ENCODE measurements at places on chromosomes 13 and 19.

DNA sequence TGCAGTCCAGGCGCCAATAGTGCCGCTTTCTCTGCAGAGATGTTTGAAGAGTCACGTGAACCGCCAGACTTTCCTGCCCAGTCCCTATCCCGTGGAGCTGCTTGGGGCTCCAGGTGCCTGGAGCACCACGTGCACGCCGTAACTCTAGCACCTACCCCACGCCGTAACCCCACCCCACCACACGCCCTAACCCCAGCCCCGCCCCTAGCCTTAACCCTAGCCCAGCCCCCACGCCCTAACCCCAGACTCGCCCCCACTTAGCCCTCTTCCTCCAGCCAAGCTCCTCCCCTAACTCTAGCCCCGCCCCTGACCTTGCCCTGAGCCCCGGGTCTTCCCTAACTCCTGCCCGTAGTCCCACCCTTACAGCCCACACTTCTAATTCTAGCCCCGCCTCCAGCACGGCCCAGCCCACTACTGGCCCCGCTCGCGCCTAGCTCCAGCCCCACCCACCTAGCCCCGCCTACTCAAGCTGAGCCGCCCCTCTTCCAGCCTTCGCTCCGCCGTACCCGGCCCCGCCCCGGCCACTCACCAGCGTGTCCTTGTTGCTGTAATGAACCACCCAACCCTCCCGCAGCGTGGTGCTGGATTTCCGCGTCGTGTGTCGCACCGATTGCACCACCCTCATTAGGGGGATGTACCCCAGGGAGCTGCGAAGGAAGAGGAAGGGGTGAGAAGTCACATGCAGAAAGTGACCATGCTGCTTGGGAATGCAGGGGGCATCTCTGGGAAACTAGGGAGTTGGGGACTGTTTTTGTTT lies 19.5 kb downstream of the PRKD2 start:
- H3K4me3 ChIP-seq = peak overlapping the region; percentile 33
- H3K36me3 ChIP-seq = peaks cover 93% of the 10 kb centered on the region
- ATAC-seq = peak; percentile 97
- no peak overlapping the region for H3K27ac ChIP-seq
- no peaks in the 10 kb centered on the region for H3K27me3 ChIP-seq

- no peak overlapping the region for H3K27ac ChIP-seq
- H3K4me1 ChIP-seq = no peaks in the 10 kb centered on the region
- no peak for ATAC-seq
- H3K27me3 ChIP-seq = no peaks in the 10 kb centered on the region
- H3K36me3 ChIP-seq = no peaks in the 10 kb centered on the region
Observed at GRCh38 chr13:53821632-53822031, 793.0 kb downstream of the OLFM4 start.

DNA sequence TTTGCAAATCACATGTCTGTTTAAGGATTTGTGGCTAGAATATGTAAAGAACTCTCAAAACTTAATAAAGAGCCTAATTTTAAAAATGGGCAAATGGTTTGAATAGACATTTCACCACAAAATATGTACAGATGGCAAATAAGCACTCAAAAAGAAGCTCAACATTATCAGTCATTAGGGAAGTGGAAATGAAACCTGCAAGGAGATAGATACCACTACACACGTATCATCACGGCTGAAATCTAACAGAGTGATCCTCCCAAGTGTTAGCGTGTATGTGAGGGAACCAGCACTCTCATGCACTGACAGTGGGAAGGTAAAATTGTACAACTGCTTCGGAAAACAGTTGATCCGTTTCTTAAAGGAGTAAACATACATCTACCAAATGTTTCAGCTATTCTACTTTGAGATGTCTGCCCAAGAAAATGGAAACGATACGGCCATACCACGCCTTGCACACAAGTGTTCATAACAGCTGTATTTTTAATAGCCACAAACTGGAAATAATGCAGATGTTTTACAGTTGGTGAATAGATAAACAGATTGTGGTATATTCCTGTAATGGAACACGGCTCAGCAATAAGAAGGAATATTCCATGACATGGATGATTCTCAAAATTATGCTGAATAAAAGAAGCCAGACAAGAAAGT lies 14.5 kb downstream of the ARHGEF7 start:
- H3K27ac ChIP-seq = no peak overlapping the region
- no peak for ATAC-seq
- peaks cover 4% of the 10 kb centered on the region for H3K27me3 ChIP-seq
- no peaks in the 10 kb centered on the region for H3K36me3 ChIP-seq

DNA sequence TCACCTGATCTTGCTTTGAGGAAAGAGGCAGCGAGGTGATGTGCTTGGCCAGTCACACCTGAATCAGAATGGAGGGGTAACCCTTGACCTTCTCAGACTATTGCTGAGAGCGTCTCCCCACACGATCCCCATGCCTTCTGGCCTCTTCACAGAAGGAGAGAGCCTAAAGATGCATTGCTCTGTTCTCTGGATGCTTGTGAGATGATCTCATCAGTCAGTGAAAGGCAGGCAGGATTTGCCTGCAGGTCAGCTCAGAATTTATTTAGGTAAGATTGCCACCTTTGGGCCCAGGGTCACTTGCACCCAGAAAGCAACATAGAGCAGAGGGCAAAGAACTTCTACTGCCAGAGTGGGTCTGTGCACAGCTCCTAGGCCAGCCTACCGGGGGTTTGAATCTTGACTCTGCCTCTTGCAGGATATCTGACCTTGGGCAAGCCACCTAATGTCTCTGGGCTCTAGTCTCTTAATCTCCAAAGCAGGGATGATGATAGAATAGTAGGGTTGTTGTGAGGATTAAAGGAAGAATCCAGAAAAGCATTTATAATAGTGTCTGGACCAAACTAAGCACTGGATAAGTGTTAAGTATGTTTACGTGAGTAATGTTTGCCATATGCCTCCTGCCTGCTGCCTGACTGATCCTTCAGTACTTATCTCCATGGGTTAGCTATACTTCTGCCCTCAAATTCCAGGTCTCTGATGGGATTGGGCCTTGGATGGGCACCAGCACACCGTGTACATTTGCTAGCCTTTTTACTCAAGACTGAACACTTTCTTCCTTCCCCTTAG lies 8.4 kb upstream of the FLT1 start:
- H3K4me3 ChIP-seq = no peak overlapping the region
- H3K36me3 ChIP-seq = no peaks in the 10 kb centered on the region
- no peaks in the 10 kb centered on the region for H3K4me1 ChIP-seq

DNA sequence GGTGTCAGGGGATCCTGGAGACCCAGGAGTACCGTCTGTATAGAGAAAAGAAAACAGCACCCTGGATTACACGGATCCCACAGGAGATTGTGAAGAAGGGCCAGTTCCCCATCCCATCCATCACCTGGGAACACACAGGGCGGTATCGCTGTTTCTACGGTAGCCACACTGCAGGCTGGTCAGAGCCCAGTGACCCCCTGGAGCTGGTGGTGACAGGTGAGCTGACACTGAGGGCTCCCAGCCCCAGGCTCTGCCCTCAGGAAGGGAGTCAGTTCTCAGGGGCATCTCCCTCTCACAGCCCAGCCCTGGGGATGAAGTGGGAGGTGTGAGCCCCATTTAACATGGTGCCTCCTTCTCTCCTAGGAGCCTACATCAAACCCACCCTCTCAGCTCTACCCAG lies 1.3 kb downstream of the LILRA1 start:
- H3K4me1 ChIP-seq = no peaks in the 10 kb centered on the region
- H3K27ac ChIP-seq = no peak overlapping the region
- H3K4me3 ChIP-seq = no peak overlapping the region
- peaks cover 40% of the 10 kb centered on the region for H3K27me3 ChIP-seq
- no peaks in the 10 kb centered on the region for H3K36me3 ChIP-seq

DNA sequence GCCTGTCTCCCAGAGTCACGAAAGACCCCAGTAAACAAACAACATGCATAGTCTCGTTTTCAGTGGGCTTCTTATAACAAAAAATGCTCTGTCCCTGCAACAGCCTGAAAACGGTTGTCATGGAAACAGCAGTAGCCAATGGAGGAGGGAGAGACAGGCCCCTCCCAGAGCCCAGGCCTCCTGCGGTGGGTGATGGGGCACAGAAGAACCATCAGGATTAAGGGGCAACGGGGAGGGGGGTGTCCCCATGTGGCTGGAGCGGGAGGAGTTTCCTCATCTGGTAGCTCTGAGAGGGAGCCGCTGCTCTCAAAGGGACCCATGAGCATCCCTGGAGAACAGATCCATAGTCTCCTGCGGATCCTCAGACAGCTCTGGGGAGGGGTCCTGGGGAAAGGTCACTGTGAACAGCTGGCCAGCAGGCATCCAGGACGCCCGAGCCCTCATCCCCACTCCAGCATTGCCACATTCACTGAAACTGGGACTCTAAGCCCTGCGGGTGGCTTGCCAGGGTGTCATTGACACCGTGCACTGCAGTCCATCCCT lies 37.5 kb upstream of the PNMA8B start:
- no peak for ATAC-seq
- H3K27me3 ChIP-seq = peaks cover 32% of the 10 kb centered on the region
- no peaks in the 10 kb centered on the region for H3K36me3 ChIP-seq
- H3K4me3 ChIP-seq = no peak overlapping the region
- peaks cover 19% of the 10 kb centered on the region for H3K4me1 ChIP-seq
- no peak overlapping the region for H3K27ac ChIP-seq

GRCh38 chr13:33918199-33918932 lies 100.4 kb downstream of the RFC3 start:
- H3K27ac ChIP-seq = no peak overlapping the region
- H3K36me3 ChIP-seq = no peaks in the 10 kb centered on the region
- H3K27me3 ChIP-seq = no peaks in the 10 kb centered on the region

DNA sequence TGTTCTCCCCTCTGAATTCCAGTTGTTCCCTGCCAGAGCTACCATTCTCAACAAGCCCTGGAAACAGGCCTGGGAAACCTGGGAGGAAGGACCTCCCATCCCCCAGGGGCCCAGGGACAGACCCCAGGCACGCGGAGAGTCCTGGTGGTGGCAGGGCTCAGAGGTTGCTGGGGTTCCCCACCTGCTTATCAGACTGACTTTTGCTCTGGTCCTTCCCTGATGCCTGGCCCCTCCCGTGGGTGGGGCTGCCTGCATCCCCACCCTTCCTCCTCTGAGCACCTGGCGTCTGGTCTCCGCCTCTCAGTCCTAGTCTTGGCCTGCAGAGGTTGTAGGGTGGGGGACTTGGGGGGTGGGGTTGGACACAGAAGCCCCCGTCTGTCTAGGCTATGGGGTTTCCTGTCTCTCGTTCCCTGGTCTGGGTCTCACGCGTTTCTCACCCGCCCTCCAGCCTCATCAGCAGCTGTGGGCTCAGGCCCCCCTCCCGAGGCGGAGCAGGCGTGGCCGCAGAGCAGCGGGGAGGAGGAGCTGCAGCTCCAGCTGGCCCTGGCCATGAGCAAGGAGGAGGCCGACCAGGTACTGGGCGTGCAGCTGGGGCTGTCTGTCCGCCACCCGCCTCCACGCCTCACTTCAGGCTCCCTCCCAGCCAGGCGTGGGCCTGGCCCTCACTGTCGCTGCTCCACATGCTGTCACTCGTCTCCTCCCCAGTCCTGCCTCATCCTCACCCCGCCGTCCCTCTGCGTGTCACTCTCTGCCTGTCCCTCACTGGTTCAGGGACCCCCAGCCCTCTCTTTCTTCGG lies 13.6 kb downstream of the EPN1 start:
- H3K4me3 ChIP-seq = no peak overlapping the region
- H3K4me1 ChIP-seq = peaks cover 31% of the 10 kb centered on the region
- peaks cover 100% of the 10 kb centered on the region for H3K36me3 ChIP-seq
- no peaks in the 10 kb centered on the region for H3K27me3 ChIP-seq

- no peaks in the 10 kb centered on the region for H3K36me3 ChIP-seq
- no peak overlapping the region for H3K27ac ChIP-seq
- H3K4me3 ChIP-seq = no peak overlapping the region
- no peaks in the 10 kb centered on the region for H3K4me1 ChIP-seq
Observed at GRCh38 chr19:53978975-53979801, 12.2 kb upstream of the CACNG6 start.

DNA sequence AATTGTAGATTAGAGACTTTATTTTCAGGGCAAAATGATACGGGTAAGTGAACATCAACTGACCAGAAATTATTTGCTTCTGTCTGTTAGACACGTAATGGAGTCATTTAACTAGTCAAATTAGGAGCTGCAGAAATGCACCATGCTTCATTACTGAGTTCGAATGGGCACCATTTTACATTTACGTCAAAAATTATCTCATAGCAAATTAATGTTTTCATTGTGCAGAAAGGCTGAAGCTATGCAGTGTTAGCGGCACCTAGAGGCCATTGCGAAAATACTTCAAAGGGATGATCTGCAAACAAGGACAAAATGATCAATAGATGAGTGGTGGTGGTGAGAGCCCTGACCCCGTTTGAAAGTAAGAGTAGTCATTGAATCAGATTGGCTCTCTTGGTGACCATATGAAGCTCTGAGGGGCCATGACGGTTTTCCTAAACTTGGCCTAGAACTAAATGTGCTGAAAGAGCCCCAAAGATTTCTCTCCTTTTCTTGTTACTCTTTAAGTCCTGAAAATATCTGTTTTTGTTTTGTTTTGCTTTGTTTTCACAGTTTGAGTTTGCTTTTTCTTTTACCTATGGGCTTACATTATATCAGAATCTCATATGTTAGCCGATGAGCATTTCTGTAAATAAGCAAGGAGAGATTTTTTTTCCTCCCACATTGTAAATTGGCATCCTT lies 277.9 kb downstream of the ZNF536 start:
- no peak for ATAC-seq
- H3K27me3 ChIP-seq = peaks cover 82% of the 10 kb centered on the region
- H3K4me3 ChIP-seq = no peak overlapping the region
- H3K36me3 ChIP-seq = no peaks in the 10 kb centered on the region
- H3K27ac ChIP-seq = no peak overlapping the region

GRCh38 chr19:18626906-18627305 lies 9.9 kb upstream of the KLHL26 start:
- no peak for ATAC-seq
- no peak overlapping the region for H3K27ac ChIP-seq
- no peak overlapping the region for H3K4me3 ChIP-seq
- no peaks in the 10 kb centered on the region for H3K4me1 ChIP-seq
- H3K27me3 ChIP-seq = no peaks in the 10 kb centered on the region

DNA sequence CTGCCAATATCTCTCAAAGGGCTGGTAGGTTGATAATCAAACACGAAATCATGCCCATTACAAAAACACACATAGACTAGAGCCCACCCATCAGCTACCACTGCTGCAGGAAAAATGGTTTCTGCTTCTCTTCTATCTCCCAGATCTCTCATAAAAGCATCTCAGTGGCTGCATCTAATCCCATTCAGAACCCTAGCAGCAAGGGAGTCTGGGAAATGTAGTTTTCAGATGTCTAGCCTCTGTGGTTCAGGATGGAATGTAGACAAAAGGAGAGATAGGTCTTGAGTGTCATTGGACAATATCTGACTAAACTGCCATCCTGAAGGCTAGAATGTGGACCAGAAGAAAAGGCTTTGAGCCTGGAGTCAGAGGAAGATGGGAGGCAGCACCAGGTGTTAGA lies 32.1 kb downstream of the RDH8 start:
- no peak overlapping the region for H3K27ac ChIP-seq
- no peaks in the 10 kb centered on the region for H3K4me1 ChIP-seq
- peaks cover 51% of the 10 kb centered on the region for H3K27me3 ChIP-seq
- no peak overlapping the region for H3K4me3 ChIP-seq
- no peaks in the 10 kb centered on the region for H3K36me3 ChIP-seq

GRCh38 chr13:26847281-26847680 lies 86.7 kb upstream of the GPR12 start:
- ATAC-seq = no peak
- no peak overlapping the region for H3K4me3 ChIP-seq
- no peak overlapping the region for H3K27ac ChIP-seq
- H3K4me1 ChIP-seq = no peaks in the 10 kb centered on the region
- peaks cover 9% of the 10 kb centered on the region for H3K27me3 ChIP-seq
